PC-3 (cell line): ENCODE measurements at places on chromosomes 7 and 10. TPM values are rescaled to one million over a fixed set of nuclear protein-coding genes. Genes with fewer than 3 reads are reported as not detected.

GRCh38 chr10:94353336-94353735 is 9.4 kb downstream of the NOC3L start:
- DNase-seq = no peak
- no peaks in the 10 kb centered on the region for H3K27me3 ChIP-seq
- H3K4me1 ChIP-seq = peaks cover 3% of the 10 kb centered on the region; the same call in 1 of the 2 replicates
- peaks cover 66% of the 10 kb centered on the region for H3K36me3 ChIP-seq

The ANKRD2 gene
- 1.7 and 1.8 TPM in 2 replicates for total RNA-seq

GRCh38 chr7:144024213-144024612 is 24.1 kb downstream of the OR6B1 start:
- H3K27ac ChIP-seq = no peak overlapping the region
- DNase-seq = no peak
- no peaks in the 10 kb centered on the region for H3K36me3 ChIP-seq
- H3K27me3 ChIP-seq = no peaks in the 10 kb centered on the region
- H3K4me1 ChIP-seq = peaks cover 13% of the 10 kb centered on the region; the same call in 1 of the 2 replicates

GRCh38 chr10:52632591-52632990 is 140.0 kb downstream of the MBL2 start:
- no peaks in the 10 kb centered on the region for H3K36me3 ChIP-seq
- H3K27ac ChIP-seq = peak overlapping the region; percentile 46
- H3K27me3 ChIP-seq = no peaks in the 10 kb centered on the region
- no peak overlapping the region for H3K4me3 ChIP-seq

DNA sequence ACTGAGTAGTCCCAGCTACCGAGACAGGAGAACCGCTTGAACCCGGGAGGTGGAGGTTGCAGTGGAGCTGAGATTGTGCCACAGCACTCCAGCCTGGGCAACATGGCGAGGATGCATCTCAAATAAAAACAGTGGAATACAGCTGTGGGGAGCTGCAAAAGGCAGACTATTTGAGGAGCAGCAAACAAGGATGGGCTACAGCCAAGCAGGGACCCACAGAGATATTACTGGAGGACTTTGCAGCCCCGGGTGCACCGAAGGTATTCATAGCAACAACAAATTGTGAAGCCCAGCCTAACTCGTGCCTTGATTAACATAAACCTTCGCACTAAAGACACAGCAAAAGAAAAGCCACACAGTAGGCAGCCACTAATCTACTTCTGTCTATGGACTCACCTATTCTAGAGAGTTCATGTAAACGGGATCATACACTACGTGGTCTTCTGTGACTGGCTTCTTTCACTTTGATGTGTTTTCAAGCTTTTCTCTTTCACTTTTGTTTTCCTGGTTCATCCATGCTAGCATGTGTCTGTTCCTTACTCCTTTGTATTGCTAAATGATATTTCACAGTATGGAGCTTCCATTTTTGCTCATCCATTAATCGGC is 34.0 kb downstream of the PODXL start:
- H3K27ac ChIP-seq = peak overlapping the region; percentile 73
- H3K27me3 ChIP-seq = no peaks in the 10 kb centered on the region
- no peak for DNase-seq
- peaks cover 40% of the 10 kb centered on the region for H3K4me1 ChIP-seq
- no peak overlapping the region for H3K4me3 ChIP-seq
- H3K36me3 ChIP-seq = no peaks in the 10 kb centered on the region

The SAP25 gene
- total RNA-seq = 0.22 and 0.52 TPM in 2 replicates

DNA sequence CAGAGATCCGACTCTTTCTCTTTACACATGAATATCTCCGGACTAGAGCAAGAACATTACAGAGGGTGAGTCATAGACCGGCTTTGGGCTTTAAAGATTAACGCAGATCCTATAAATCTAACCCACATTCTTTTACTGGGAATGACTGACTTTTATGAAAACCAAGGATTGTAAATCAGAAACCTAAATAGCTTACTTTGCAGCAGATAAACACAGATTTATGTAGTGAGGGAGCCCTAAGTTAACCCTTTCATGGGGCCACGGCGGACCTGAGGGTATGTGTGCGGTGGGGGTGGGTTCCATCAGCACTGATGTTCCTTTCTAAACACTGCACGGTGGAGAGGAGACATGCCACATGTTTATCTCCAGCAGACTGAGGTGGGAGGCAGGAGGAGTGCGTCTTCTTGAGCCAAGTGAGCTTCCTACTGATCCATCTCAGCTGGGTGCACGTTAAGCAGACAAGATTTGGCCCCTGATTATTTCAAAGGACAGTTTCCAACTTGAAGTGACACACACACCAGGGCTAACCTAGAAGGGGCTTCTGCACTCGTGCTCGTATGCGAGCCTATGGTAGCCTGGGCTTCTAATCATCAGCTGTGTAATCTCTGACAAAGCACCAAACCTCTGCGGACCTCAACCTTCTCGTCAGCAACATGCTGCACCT is 127.6 kb downstream of the WDR11 start:
- H3K4me1 ChIP-seq = peaks cover 11% of the 10 kb centered on the region
- peak; percentile 70 for DNase-seq
- H3K27me3 ChIP-seq = peaks cover 60% of the 10 kb centered on the region
- no peaks in the 10 kb centered on the region for H3K36me3 ChIP-seq
- H3K27ac ChIP-seq = no peak overlapping the region
- no peak overlapping the region for H3K4me3 ChIP-seq

DNA sequence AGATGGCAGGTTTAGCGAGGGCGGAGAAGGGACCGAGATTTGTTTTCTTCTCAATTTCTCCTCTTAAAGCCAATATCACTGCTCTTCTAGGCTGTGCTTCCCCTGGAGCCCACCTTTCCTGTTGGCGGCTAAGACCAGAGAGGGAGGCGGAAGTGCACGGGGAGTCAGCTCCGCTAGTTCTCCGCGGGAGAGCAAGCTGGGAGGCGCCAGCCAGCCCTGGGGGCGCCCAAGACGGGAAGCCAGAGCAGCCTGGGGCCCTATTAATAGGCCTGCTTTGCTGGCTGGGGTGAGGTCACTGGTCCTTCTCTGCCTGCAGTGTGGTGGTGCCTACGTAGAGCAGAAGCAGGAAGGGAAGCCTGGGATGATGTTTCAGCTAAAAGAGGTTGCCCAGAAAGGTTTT is 61.6 kb downstream of the LSM5 start:
- no peak overlapping the region for H3K4me3 ChIP-seq
- H3K27ac ChIP-seq = no peak overlapping the region
- no peak for DNase-seq
- H3K36me3 ChIP-seq = no peaks in the 10 kb centered on the region
- no peaks in the 10 kb centered on the region for H3K4me1 ChIP-seq
- H3K27me3 ChIP-seq = peaks cover 72% of the 10 kb centered on the region

GRCh38 chr7:47361746-47362215 is 220.1 kb downstream of the TNS3 start:
- H3K27ac ChIP-seq = peak overlapping the region; percentile 85
- peaks cover 8% of the 10 kb centered on the region for H3K36me3 ChIP-seq
- no peaks in the 10 kb centered on the region for H3K27me3 ChIP-seq
- H3K4me1 ChIP-seq = peaks cover 15% of the 10 kb centered on the region
- DNase-seq = peak; percentile 98
- H3K4me3 ChIP-seq = no peak overlapping the region

- no peaks in the 10 kb centered on the region for H3K36me3 ChIP-seq
- H3K4me1 ChIP-seq = no peaks in the 10 kb centered on the region
- H3K4me3 ChIP-seq = no peak overlapping the region
- DNase-seq = no peak
- no peaks in the 10 kb centered on the region for H3K27me3 ChIP-seq
These were observed 26.4 kb downstream of the GRK5 start for GRCh38 chr10:119233821-119234220.

DNA sequence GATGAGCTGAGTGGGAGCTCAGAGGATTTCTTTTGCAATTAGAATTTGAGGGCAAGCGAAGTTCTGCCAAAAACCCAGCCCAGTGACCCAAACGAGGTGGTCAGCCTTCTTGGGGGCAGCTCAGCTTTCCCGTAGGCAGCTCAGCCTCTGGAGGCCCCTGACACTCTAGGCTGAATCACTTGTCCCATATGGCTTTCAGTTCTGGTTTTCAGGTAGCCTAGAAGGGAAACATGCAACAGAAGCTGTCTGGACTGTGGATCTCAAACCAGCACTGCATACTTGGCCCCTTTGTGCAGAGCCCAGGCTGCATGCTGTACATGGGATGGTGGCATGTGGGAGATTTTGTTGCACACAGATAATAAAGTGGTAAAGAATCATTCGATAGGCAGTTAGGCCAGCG is 322.8 kb downstream of the ANKRD30A start:
- no peaks in the 10 kb centered on the region for H3K27me3 ChIP-seq
- H3K36me3 ChIP-seq = no peaks in the 10 kb centered on the region
- no peak overlapping the region for H3K27ac ChIP-seq
- no peak for DNase-seq

- no peaks in the 10 kb centered on the region for H3K27me3 ChIP-seq
- no peak overlapping the region for H3K4me3 ChIP-seq
- DNase-seq = no peak
- no peak overlapping the region for H3K27ac ChIP-seq
These were observed 103.0 kb downstream of the CELF2 start for GRCh38 chr10:11120711-11121110.

The IGFBP3 gene
- total RNA-seq = 120 and 136 TPM in 2 replicates

DNA sequence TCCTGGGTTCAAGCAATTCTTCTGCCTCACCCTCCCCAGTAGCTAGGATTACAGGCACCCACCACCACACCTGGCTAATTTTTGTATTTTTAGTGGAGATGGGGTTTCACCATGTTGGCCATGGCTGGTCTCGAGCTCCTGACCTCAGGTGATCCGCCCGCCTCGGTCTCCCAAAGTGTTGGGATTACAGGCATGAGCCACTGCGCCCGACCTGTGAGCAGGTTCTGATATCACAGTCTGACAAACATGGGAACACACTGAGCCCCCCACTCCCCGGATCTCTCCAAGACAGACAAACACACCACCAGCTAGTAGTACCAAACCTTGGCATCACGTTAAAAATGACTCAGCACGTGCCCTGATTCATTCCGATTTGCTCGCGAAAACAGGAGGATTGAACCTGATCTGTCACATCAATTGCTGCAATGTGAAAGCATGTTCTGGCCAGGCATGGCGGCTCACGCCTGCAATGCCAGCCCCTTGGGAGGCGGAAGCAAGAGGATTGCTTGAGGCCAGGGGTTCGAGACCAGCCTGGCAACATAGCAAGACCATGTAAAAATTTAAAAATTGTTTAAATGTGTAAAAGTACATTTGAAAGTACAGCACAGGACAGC is 106.5 kb downstream of the SMURF1 start:
- no peak overlapping the region for H3K27ac ChIP-seq
- peak; percentile 23 for DNase-seq
- no peaks in the 10 kb centered on the region for H3K27me3 ChIP-seq
- no peak overlapping the region for H3K4me3 ChIP-seq

The HYAL4 gene
- total RNA-seq = 0.26 and 0.98 TPM in 2 replicates

The SFRP5 gene
- total RNA-seq = not detected in 2 replicates

The TFR2 gene
- not detected in 2 replicates for total RNA-seq

GRCh38 chr10:73731588-73732375 is 12.4 kb upstream of the SEC24C start:
- H3K27ac ChIP-seq = no peak overlapping the region
- peaks cover 24% of the 10 kb centered on the region for H3K36me3 ChIP-seq
- H3K4me1 ChIP-seq = peaks cover 9% of the 10 kb centered on the region

The CHN2 gene
- total RNA-seq = 3.1 and 7.7 TPM in 2 replicates

The SLC18A3 gene
- not detected in 2 replicates for total RNA-seq
